ENCODE measurements at places on chromosomes 5 and 9.

DNA sequence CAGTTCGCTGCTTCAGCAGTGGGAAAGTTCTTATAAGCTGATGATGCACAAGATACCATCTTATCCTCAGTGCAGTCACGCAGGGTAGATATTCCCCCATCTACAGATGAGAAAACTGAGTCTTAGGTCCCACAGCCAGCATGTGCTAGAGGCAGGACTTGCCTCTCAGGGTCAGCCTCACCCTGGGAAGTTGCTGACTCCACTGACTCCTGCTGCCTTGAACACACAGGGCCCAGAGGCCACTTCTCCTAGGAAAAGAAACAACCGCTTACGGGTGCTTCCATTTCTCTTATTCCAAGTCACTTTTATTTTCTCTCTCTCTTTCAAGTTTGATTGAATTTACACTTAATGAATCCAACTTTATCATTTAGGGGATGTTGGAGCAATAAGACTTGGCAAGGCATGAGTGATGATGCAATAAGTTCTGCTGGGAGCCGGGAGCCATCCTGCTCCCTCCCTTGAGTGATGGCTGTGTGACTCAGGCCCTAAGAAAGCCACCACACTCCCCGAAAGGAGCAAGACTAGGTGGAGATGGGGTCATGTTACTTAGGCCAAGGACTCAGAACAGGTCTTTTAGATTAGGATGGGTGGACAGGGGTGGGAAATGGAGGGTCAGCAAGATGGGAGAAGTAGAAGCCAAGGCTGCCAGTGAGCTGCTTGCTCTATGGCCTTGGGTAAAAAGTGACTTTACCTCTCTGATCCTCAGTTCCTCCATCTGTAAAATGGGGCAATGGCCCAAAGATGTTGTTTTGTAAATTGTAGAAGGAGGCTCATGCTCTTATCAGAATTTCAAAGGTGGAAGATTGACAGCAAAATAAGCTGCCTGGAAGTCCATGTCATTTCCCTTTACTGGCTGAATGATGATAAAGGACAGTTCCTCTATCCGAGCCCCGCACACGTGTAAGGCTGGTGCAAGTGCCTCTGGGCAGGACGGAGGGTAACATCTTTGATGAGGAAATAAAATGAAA lies 67.4 kb upstream of the ZNF618 start:
- peak; percentile 85 for DNase-seq

- DNase-seq: no peak
Measured at GRCh38 chr9:109281518-109281917, 39.3 kb downstream of the EPB41L4B start.

- peak; percentile 78 for DNase-seq
Measured at GRCh38 chr9:136551401-136552116, 5.7 kb upstream of the NOTCH1 start.

DNA sequence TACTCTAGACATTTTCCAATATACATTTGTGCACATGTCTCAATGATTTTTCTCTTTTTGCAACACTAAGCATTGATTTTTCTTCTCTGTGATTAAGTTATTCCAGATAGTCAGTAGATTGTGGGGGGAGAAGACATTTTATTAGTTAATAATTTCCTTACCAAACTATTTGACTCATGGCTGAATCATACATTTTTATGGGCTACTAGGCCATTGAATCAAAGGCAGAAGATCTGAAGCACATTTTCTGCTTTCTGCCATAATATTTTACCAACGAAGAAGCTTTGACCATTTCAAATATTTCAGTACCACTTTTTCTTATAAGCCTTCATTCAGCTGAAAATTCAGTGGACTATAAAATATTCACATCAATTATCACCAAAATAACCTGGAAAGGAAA lies 175.6 kb downstream of the IRX2 start:
- peak; percentile 63 for DNase-seq

DNA sequence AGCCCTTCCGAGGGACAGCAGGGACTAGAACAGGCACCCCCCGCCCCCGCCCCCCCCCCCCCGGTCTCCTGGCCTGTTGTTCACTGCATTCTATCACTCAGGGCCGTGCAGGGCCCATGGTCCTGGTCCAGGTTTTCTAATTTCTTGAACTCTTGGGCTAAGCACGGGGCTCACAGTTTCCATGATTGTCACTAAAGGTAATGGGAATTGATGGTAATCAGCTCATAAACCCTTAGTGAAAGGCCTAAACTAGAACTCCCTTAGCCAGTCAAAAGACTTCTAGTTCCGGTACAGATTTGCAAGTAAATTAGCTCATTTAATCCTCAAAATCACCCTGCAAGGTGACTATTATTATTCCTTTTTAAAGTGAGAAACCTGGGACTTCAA lies 14.7 kb upstream of the PWWP2A start:
- DNase-seq: no peak

DNA sequence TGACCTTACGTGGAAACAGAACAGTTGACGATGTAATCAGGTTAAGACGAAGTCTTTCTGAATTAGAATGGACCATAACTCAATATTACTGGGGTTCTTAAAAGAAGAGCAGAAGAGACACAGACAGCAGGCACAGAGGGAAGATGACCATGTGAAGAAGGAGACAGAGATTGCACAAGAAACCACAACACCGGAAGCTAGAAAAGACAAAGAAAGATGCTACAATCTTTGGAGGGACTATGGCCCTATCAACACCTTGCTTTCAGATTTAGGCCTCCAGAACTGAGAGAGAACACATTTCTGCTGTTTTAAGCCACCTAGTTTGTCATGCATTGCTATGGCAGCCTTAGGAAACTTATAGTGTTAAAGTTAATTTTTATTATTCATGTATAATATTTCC lies 27.1 kb downstream of the CDH9 start:
- DNase-seq: no peak

DNA sequence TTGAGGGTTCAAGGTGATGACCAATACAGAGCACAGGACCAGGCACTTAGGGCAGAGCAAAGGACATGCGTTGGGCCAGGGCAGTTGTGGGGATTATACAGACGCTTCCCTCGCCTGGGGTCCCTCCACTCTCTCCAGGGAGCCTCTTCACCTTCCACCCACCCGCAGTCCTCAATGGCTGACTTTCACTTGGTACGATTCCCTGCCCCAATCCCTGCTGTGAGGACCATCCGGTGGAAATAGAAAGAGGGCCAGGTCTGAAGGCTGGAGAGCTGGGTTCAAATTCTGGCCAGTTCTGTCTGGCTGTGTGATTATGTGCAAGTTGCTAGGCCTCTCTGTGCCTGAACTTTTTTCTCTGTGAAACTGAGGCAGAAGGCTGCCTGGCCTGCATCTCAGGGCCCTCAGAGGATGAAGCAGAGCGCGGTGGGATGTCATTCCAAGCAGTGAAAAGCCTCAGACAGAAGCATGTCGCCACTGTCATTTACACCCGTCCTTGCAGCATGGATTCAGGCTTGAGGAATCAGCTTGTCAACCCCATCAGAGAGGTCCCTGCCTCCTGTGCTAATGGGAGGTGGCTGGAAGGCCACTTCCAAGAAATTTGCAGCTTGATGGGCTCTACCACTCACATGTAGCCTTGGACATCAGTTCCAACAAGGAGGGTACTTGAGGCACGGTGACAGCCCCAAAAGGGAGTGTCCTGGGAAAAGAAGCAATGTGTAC lies 206.6 kb upstream of the IER5L start:
- DNase-seq: no peak

DNA sequence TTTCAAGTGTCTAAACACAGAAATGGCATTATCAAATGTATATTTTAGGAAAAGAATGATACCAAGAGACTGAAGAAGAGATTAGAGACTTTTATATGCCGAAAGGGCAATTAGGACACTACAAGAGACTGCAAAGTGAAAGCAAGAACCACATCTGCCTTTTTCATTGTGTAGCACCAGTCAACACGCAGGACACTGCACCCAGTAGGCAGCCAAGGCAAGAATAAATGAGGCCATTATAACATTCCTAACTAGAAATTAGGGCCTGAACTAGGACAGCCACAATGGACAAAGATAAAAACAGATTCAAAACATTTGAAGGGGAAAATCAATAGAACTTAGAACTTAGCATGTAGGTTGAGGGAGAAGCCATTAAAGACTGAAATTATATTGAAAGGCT lies 10.8 kb downstream of the CETN3 start:
- DNase-seq: no peak

- DNase-seq: no peak
Measured at GRCh38 chr5:168408561-168409305, 77.5 kb upstream of the RARS1 start.

GRCh38 chr5:153222936-153223335 lies 267.5 kb upstream of the GRIA1 start:
- peak; percentile 86 for DNase-seq

GRCh38 chr9:38423973-38424843 lies at the start of gene IGFBPL1:
Gene IGFBPL1 (minus strand): TSS chr9:38424454. CDS start chr9:38424424, 30 bp downstream.
- DNase-seq: no peak

- no peak for DNase-seq
Measured at GRCh38 chr5:174151599-174152181, 106.2 kb downstream of the NSG2 start.

- DNase-seq: no peak
Measured at GRCh38 chr5:78576376-78576775, 72.2 kb downstream of the LHFPL2 start.

DNA sequence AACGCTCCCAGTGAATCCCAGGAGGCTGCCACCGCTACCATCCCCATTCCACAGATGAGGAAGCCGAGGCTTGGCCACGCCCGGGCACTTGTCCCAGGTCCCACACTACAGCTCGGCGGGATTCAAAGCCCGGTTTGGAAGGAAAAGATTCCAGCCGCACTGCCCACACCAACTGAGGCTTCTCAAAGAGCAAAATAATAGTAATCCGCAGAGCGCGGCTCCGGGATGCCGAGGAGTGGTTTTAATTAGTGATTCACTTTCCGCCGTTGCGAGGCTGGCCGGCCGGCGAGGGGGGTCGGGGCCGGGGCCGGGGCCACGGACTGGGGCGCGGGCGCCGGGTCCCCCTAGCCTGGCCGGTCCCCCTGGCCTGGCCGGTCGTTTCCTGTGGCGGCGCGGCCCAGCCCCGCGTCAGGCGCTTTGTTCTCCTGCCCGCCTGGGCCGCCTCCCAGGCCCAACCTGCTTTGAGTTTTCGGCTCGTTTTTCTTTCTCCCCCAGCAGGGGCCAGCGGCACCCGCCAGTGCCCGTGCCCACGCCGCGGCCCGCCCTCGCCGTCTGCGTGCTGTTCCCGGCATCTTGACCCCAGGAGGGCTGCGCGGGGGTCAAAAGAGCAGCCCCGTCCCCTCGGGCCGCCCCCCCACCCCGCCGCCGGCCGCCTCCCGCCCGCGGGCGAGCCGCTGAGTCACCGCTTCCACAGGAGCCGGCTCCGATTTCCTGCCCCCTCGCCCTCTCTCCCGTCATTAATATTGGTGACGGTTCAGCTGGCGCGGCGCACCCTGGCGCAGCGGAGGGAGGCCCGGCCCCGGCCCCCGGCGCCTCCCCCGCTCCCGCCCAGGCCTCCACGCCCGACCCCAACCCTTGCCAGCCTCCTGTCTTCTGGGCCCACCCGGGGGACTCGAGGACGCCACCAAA lies 31.2 kb downstream of the FGF18 start:
- peak; percentile 85 for DNase-seq

DNA sequence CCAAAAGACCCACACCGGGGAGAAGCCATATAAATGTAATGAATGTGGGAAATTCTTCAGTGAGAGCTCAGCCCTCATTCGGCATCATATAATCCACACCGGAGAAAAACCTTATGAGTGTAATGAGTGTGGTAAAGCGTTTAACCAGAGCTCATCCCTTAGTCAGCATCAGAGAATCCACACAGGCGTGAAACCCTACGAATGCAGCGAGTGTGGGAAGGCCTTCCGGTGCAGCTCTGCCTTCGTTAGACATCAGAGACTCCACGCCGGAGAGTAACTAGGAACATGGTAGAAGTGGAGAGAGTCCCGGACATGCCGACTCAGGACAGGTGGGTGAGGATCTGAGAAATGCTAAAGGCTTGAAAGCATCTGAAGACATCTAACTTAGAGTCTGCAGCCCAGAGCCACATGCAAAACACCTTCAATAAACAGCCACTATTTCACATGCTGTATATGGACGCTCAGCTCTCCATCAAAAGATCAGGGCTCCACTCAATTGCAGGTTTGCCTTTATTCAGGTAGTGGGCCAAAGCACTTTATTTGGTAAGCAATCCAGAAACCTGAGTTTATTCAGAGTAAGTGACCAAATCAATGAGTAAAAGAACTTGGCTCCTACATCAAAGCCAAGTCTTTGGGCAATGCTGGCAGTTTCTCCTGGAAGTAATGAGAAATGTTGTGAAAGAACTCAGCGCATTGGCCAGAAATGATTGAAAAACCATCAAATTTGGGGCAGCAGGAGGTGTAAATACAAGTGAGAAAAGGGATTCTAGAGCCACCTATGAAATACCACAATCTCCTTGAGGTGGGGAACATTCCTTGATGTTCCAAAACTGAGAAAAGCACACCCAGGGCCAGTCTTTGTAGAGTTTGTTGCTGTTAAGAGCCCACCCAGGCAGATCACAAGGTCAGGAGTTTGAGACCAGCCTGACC lies 6.0 kb downstream of the RPL12 start:
- DNase-seq: no peak

- peak; percentile 52 for DNase-seq
Measured at GRCh38 chr9:92600462-92601261, 64.9 kb upstream of the ECM2 start.

- DNase-seq: no peak
Measured at GRCh38 chr9:129458155-129458661, 162.7 kb downstream of the C9orf50 start.

DNA sequence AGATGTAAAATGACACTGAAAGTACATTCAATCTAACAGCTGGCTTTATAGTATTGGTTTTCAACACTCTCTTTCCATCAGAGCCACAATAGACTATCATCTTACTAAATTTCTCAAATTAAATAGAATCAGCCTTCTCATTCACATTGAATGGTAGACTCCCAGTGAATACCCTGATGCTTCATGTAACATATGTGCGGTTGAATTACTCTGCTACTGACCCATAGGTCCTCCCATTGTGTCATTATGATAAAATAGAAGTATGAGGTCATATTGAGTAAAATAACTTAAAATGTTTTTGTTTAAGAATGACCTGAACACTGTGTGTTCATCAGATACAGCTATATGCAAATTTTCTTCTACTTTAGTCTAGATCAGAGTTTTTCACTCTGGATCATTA lies 75.9 kb upstream of the ADAMTSL1 start:
- no peak for DNase-seq

GRCh38 chr5:31383734-31384133 lies 148.2 kb downstream of the DROSHA start:
- no peak for DNase-seq

GRCh38 chr9:131661568-131662288 lies 78.1 kb downstream of the RAPGEF1 start:
- no peak for DNase-seq

DNA sequence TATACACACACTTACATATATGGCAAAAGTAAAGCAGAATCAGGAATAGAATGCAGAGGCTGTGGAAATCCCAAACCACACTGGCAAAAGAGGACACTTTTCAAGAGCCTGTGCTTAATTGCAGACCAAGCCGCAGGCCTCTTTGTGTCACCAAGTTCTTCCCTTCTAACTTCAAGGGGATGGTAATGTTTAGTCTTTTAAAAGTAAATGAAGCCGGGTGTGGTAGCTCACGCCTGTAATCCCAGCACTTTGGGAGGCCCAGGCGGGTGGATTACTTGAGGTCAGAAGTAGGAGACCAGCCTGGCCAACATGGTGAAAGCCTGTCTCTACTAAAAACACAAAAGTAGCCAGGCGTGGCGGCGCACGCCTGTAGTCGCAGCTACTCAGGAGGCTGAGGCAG lies 28.7 kb downstream of the ROR2 start:
- DNase-seq: no peak

Measured in fibroblast of skin of right quadriceps (primary cell).